ENCODE measurements at places on chromosomes 1 and 21. TPM values are rescaled to one million over a fixed set of nuclear protein-coding genes. Genes with fewer than 3 reads are reported as not detected.

The FMOD gene
- polyA plus RNA-seq: 0.27 TPM

DNA sequence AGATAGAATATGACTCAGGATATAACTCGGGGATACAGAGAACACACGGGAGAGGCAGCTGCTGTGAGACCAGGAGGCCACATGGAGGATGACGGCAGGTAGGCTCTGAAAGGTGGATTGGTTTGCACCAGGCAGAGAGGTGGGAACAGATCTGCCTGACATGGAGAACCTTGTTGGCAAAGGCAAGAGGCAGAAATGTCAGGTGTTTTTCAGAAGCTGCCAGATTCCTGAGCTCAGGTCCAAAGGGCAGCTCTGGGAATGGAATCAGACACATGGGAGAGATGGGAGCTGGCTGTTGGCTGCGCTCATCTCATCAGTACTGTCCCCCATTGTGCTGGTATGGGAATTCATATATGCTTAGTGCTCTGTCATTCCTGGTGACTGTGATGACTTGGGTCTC is 19.2 kb downstream of the SYT6 start:
- H3K4me1 ChIP-seq: 0 out of 2 replicates have a peak, but pooled peaks cover 5% of the 10 kb centered on the region
- H3K27me3 ChIP-seq: no peaks in the 10 kb centered on the region
- H3K4me3 ChIP-seq: no peak overlapping the region
- H3K36me3 ChIP-seq: peaks cover 42% of the 10 kb centered on the region

The EDEM3 gene
- polyA plus RNA-seq: 4.8 TPM

DNA sequence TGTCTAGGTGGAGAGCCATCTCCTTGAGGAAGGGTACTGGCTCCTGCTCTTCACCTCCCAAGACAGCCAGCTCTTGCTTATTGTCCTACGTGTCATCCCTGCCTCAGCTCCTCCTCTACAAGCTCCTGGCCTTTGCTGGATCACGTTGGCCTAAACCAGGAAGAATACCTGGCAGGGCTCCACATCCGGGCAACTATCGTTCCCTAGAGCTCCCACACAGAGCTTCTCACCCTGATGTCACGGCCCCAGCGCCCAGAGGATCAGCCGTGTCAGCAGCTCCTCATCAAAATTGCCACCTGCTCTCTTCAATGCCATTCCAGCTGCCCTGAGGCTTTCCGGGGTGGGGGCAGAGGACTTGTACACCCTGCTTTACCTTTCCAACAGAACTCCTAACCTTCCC is 1.9 kb upstream of the TPM3 start:
- DNase-seq: no peak
- no peak overlapping the region for H3K27ac ChIP-seq
- no peak overlapping the region for H3K4me3 ChIP-seq
- H3K4me1 ChIP-seq: no peaks in the 10 kb centered on the region
- H3K27me3 ChIP-seq: no peaks in the 10 kb centered on the region

The LRRC53 gene
- not detected for polyA plus RNA-seq

DNA sequence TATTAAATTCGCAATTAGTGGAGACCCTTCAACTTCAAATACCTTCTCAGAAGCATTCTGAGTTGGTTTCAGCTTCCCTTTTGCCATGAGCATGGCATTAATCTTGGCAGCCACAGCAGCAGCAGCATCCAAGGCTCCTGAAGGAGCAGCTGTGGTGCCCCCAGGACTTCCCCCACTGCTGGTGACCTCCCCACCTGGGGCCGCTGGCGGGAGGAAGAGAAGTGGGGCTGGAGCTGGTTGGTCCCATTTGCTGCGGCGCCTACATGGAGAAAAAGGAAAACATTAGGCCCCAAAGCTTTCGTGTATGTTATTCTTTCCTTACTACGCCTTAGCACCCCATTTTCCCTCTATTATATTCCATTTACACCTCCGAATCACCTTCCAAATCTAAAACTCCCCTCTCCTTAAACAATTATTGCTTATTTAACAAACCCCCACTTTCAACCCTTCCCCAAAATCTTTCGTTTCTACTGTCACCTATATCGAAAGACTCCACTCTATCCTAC is 569 bp downstream of the KHDC4 start:
- peak overlapping the region; percentile 82 for H3K27ac ChIP-seq
- H3K4me1 ChIP-seq: peaks cover 16% of the 10 kb centered on the region
- H3K27me3 ChIP-seq: no peaks in the 10 kb centered on the region
- DNase-seq: no peak
